ENCODE measurements at places on chromosomes 2 and 18. TPM values are rescaled to one million over a fixed set of nuclear protein-coding genes. Genes with fewer than 3 reads are reported as not detected.

The SATB2 gene
- 4.9 TPM for total RNA-seq

The SLC8A1 gene
- total RNA-seq, result 53.6 TPM

The UGT1A10 gene
- not detected for total RNA-seq

The C2orf42 gene
- total RNA-seq, result 20.0 TPM

The PLEK gene
- under 0.01 TPM for total RNA-seq
